Activated T-helper 2 cell treated with anti-CD3 and anti-CD28 coated beads, Interferon-gamma antibody, Interleukin-2, Interleukin-4, amounts not matched to agents 10 μg/mL and 5 μg/mL and 100 μg/mL, durations not matched to agents 14 hours and 24 hours and 36 hours (primary cell): ENCODE measurements at places on chromosomes 5 and 9. TPM values are rescaled to one million over a fixed set of nuclear protein-coding genes. Genes with fewer than 3 reads are reported as not detected.

- H3K27ac ChIP-seq: no peak overlapping the region
- H3K27me3 ChIP-seq: peaks cover 29% of the 10 kb centered on the region
- no peak overlapping the region for H3K4me3 ChIP-seq
- peaks cover 29% of the 10 kb centered on the region for H3K4me1 ChIP-seq
Measured at GRCh38 chr5:59763541-59763940, 130.0 kb downstream of the PDE4D start.

ADAMTS2 gene
- total RNA-seq: not detected in 2 replicates

BSPRY gene
- 11.1 and 12.5 TPM in 2 replicates for total RNA-seq

PCDHB16 gene
- not detected in 2 replicates for total RNA-seq
